ENCODE measurements at places on chromosomes 1 and 21.

- no peak for DNase-seq
These were observed 49.6 kb downstream of the RPL5 start for GRCh38 chr1:92881391-92881790.

DNA sequence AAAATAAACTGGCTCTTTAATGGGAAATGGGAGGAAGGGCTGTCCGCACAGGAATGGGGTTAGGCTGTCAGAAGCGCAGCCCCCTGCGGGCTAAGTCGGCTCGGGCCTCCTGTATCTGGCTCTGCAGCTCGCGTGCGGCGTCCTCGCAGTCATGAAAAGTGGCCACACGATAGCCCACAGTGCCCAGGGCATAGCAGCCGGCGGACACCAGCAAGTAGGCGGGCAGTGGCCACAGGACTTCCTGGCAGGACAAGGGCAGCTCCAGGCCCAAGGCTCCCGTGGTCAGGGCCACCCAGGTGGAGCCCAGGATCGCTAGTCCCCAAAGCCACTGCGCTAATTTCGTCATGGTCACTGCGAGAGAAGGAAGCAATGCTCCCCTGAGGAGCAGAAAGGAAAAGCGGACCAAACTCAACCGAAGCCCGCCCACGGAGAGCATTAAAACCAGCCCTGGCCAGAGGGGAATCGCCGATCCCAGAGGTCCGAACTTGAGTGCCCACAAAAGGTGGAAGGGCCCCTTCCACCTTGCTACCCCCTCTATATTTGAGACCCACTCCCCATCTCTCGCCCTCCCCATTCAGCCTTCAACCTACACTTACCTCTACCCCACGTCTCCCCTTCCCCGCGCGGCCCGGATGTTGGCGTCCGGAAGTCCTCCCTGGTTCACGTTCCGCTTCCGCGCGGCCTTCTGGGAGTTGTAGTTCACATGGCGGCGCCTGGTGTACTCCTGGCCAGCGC lies at the start of gene DPM3:
Gene DPM3, minus strand, starts transcription at position 637 of the 735 bp plus-strand sequence. Its CDS starts 291 bp downstream, at position 346.
- peak; percentile 62 for DNase-seq

DNA sequence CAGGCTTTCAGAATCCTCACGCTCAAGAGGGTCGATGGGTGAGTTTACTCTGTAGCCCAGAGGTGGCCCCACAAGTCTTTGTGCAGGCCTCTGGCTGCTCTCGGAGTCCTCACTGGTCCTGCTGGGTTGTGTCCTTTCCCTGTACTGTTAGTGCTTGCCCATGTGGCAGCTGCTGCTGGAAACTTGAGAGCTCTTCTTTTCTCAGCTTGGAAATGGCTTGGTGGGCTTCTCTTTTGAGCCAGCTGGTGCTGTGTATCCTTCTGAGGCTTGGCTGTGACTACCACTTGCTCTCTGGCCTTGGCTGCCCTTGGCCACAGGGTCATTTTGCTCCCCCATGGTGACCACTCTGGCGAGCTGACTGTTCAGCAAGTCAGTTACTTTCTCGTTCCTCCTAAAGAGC lies 82.2 kb upstream of the LMO4 start:
- no peak for DNase-seq

GRCh38 chr1:78279051-78279450 lies 211.7 kb upstream of the PTGFR start:
- no peak for DNase-seq

- DNase-seq = no peak
These were observed 221.2 kb downstream of the SETD4 start for GRCh38 chr21:35838987-35839763.

Measured in HCT116 (cell line).